ENCODE measurements at places on chromosomes 7 and 10. TPM values are rescaled to one million over a fixed set of nuclear protein-coding genes. Genes with fewer than 3 reads are reported as not detected.

Gene TWIST1
- total RNA-seq = 0.81 TPM

DNA sequence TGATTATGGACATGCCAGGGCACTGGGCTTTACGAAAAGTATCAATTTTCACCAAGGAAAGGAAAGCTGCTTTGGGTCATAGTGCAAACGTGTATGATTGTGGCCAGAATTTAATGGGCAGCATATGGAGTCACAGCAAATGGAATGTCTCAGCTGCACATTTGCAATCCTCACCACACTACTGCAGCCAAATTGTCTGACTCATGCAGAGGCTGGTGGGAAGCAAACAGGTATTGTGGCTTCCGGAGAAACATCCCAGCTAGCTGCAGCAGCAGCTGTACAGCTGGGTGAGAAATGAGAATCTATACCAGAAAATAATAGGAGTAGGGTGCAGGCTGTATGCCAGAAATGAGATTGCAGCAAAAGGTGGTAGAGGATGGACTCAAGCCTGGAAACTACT is 374.7 kb upstream of the VWC2 start:
- DNase-seq = no peak

DNA sequence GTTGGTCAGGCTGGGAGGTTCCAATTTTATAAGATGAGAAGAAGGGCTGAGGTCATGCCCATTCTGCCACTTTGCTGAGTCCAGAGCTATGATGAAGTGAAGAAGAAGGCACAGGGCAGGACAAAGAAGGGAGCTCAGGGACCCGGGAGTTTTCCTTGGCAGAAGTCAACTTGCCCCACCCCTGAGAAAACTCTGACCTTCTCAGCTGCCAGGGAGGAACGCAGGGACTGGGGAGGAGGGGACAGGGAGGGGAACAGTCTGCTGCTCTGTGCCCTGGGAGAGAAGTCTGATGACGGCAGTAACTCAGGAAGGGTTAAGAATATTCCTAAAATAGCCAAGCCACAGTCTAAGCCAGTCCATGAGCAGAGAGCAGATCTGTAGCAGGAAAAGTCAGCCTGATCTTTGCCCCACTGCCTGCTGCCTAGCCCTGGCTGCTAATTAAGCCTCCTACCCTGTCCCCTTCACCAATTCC is 11.7 kb downstream of the ADIRF start:
- no peak for DNase-seq

DNA sequence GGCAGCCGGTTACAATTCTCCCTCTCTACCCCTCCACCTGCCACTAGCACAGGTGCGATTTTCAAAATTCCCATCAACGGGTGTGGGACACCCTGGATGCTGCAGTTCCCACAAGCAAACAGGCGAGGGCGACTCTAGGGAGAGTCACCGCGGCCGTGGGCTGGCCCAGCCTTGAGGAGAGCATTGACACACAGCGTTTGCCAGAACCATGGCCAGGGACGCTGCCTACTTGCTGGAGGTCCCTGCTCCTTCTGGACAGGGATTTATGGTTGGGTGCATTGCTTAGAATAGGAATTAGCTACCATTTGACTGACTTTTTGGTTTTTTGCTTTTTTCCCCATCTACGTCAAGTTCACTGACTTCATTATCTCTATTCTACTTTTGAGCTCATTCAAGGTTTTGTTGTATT is 19.0 kb upstream of the CLDN4 start:
- peak; percentile 83 for DNase-seq

GRCh38 chr10:62554632-62555199 is 180.5 kb downstream of the ZNF365 start:
- no peak for DNase-seq

- DNase-seq = peak; percentile 41
Measured at GRCh38 chr7:112272921-112273561, 66.5 kb downstream of the ZNF277 start.

- no peak for DNase-seq
Measured at GRCh38 chr10:97540669-97541500, 31.7 kb upstream of the ANKRD2 start.

GRCh38 chr7:5610500-5611186 is 170.8 kb downstream of the RNF216 start:
- no peak for DNase-seq
